DMS79 treated with DMSO at 0.1 percent for 48 hours (cell line): ENCODE measurements at places on chromosomes 13 and 19.

- DNase-seq: no peak
Observed at GRCh38 chr13:51041126-51041525, 69.9 kb downstream of the C13orf42 start.

DNA sequence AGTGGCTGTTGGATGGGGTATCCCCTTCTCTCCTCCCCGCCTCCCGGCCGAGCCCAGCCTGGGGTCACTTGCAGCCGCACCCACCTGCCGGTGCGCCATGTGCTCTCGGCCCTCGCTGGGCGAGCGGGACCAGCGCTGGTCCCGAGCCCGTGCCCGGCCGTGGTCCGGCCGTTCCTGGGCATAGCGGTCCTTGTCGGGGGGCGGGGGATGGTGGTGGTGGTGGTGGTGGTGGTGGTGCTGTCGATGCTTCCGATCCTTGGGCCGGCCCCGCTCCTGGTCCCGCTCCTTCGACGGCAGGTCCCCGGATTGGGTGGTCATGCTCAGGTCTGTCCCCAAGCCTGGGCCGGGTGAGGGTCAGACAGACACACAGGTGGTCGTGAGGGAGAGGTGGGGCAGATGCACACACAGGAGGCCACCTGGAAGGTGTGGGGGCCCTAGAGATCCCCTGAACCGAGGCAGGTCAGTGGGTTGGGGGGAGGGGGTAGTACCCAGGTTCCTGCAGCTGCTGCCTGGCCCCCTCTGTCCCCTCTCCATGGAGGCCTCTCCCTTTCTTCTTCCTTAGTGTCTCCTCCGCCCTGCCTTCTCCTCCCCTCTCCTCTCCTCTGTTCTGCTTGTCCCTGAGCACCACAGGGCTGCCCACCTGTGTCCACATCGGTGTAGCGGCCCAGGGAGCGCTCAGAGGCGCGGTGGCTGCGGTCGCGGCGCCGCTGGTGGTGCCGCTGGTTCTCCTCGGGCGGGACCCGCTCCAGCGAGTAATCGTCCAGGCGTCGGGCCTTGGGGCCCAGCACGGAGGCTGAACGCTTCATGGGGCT, 58.7 kb downstream of the IER2 start:
- DNase-seq: no peak

DNA sequence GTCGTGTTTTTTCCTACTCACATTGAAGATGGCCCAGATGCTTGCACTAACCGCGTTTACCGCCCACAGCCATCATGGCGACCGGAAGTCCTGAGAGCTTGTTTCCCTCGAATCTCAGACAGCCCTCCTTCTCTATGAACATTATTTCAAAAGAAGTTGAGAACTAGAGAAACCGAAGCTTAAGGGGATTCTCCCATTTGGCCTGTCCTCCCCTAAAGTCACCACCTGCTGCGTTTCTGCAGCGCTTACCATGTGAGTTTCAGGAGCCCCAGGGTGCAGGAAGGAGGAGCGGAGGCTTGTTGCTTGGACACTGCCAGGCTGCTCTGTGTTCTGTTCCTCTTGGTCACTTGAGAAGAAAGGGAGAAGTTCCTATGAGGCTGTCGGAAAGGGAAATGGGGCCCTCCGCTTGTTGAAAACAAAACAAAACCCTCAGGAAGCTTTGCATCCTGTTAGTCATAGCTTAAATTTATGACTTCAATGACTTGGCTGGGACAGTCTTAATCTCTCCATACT, 6.2 kb downstream of the CARD8 start:
- no peak for DNase-seq

- no peak for DNase-seq
Observed at GRCh38 chr19:54493967-54494585, 8.6 kb upstream of the LAIR2 start.
